Left forelimb (tissue), 1 donor: ENCODE measurements at places on chromosomes 6 and 20.

- no peak for DNase-seq
Measured at GRCh38 chr6:15623276-15624116, 39.3 kb downstream of the DTNBP1 start.

- DNase-seq = no peak
Measured at GRCh38 chr6:165515963-165516624, 146.9 kb downstream of the PDE10A start.

GRCh38 chr6:109096208-109096607 is 901 bp downstream of the CEP57L1 start:
- no peak for DNase-seq

DNA sequence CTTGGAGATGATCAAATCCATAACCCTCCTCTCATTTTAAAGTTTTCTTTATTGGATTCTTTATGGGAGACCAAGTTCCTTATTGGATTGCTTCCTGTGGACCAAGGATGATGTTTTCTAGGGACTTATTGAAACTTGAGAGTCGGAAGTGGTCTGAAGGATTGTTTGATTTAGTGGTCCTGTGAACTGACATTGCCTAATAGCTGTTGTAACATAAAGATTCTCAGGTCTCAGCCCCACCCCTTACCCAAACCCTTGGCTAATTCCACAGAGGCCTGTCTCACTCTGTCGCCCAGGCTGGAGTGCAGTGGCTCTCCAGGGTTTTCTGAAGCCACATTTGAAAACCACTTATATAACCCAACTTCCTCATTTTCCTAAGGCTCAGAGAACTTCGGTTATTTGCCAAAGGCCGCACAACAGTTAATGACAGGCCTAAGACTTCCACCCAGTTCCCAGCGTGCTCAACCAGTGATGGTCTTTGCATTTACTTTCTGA is 77.0 kb downstream of the ATXN1 start:
- no peak for DNase-seq

DNA sequence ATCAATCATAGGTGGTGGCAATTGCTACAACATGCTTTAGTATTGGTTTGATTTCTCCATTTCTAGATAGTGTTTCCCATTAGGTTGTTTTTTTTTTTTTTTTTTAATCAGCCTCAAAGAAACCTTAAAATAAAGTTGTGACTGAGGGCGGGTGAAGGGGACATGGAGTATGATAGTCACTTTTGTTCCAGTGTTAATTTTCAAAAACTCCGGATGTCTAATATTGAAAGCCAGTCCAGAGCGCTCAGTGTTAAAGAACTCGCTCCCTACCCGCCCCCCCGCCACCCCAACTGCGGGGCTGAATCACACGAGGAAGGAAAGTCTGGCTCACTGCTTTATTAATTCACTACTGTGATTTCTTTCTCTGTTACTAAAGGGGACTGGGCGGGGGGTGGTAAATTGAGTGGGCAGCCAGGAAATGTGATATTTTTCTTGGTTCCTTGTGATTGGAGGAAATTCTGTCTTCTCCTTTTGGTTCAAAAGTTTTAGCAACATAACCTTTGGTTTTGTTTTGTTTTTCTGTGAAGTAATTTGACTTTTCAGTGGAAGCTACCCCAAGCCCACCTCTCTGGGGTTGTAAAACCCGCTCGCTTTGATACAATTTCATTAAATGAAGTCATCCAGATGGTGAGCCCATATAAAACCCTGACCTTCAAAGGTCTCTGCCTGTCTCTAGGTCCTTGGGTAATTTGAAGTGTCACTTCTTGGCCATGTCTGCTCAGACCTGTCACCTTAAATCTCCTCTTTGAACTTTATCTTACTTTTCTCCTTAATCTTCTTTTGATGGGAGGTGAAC is 38.0 kb downstream of the TNFAIP3 start:
- no peak for DNase-seq

DNA sequence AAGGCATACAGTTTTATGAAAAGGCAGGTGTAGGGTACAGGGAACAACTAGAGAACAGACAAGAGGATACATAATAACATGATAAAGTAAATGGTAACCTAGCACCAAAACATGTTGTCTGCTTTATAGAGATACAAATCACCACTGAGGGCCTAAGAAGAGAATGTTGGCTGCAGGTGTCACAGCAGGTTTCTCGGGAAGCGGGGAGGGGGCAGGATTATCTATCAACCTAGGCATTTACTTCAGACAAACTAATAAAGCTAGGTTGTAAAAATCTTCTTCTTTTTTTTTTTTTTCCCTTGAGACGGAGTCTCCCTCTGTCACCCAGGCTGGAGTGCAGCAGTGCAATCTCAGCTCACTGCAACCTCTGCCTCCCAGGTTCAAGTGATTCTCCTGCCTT is 22.7 kb downstream of the PIM1 start:
- DNase-seq = peak; percentile 15

DNA sequence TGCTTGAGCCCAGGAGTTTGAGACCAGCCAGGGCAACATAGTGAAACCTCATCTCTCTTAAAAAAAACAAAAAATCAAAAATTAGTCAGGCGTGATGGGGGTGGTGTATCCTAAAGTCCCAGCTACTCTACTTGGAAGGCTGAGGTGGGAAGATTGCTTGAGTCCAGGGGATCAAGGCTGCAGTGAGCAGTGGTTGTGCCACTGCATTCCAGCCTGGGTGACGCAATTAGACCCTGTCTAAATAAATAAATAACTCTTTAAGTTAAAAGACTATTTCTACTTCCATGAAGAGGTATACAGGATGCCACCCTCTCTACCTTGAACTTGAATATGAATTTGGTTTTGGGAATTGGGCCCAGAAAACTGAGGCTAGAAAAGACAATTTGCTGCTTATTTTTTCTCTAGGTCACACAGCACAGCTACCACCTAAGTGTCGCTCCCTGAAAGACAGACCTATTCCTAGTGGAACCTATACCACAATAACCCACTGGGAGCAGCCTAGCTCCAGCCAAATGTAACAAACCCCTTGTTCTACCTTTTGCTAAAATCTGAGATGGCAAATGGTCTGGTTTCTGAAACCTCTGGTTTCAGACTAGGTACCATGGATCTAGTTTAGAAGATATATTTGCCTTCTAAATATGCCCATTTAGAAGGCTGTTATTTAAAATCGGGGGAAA is 35.2 kb downstream of the HMGCLL1 start:
- DNase-seq = no peak

GRCh38 chr6:34792605-34793500 is 970 bp downstream of the BLTP3A start:
- peak; percentile 65 for DNase-seq

- DNase-seq = no peak
Measured at GRCh38 chr6:146787876-146788508, 189.2 kb downstream of the ADGB start.

DNA sequence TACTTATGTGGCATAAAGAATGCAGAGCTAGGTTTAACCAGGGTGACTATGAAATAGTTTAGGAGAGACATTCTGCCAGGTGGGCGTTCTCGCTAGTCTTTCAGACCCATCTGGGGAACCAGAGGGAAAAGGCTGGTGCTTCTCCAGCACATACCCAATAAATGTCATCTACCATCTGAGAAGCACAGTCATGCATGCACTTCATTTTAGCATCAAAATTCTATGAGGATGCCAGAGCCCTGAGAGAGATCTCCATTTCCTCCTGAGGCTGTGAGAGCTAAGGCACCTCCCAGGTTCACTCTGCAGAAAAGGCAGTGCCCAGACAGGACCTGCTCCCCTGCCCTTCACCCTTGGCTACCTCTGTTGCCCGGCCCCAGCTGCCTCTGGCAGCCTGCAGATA is 231.7 kb upstream of the PRND start:
- no peak for DNase-seq

GRCh38 chr6:151440930-151441329 is 11.0 kb downstream of the RMND1 start:
- DNase-seq = no peak

GRCh38 chr20:62653951-62654685 is 11.8 kb downstream of the SLCO4A1 start:
- no peak for DNase-seq

DNA sequence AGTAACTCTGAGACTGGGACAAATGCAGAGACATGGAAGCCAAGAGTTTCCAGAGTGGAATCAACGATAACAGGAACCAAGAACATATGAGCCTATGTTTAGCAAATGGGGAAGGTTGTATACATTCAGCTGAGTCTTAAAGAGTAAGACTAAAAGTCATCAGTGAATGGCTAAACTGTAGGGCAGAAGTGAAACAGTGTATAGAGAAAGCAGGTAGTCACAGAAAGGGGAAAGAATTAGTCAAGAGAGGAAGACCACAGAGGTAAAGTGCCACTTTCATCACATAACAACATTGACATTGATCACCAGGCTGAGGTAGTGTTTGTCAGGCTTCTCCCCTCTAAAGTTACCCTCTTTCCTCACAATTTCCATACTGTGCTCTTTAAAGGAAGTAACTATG is 306.5 kb upstream of the SPTLC3 start:
- DNase-seq = no peak

DNA sequence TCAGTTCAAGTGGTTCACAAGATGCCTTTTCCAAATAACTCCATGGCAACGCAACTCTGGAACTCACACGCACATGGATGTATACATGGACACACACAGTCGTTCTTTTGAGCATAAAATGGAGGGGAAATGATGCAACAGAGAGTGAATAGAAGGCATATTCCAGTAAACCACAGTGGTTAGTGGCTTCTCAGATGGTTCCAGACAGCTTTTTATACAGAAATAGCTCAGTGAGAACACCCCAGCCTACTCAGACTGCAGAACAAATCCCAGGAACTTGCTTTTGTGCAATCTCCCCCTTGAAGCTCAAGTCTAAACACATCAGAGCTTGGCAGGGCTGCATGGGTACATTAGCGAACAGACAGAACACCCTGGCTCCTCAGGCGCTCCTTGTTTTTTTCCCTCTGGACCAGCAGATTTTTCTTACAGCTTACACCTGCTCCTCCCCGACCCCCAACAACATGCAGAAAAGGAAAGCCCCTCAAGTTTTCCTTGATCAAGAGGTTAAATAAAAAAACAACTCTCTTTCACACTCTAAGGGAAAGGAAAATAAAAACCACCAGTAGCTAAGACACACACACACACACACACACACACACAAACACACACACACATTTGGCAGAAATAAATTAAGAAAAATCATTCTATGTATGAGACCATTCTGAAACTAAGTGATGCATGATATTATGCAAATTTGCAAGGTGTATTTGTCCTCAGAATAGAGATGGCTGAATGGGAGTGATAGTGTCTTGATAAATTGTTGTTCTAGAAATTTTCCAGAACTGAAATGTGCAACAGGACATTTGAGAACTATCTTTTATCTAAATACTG is 51.2 kb upstream of the RANBP9 start:
- no peak for DNase-seq

DNA sequence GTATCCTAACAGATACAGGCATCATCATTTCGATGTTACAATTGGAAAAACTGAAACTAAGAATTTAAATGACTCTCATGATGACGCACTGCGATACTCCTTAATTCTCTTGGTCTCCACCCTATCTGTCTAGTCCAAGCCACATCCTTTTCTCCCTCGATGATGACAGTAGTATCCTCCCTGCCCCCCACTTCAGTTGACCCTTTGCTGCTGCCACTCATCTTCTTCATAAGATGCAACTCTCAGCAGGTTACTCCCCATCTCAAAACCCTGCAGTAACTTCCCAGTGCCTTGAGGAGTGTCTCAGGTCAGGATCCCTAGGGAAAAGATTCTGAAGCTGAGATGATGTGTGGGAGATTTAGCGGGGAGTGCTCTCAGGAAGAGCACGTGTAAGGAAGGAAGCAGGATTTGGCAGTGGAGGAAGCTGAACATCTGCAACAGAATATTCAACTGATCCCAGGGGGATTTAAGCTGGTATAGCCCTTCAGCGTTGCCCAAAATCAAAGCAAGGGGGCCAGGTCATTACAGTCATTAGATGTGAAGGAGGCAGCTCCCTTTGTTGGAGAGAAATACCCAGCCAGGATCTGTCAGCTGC is 16.1 kb downstream of the JPH2 start:
- no peak for DNase-seq

GRCh38 chr20:4887586-4887985 is 113.7 kb downstream of the SLC23A2 start:
- no peak for DNase-seq
